ENCODE measurements at places on chromosomes 6 and 20.

DNA sequence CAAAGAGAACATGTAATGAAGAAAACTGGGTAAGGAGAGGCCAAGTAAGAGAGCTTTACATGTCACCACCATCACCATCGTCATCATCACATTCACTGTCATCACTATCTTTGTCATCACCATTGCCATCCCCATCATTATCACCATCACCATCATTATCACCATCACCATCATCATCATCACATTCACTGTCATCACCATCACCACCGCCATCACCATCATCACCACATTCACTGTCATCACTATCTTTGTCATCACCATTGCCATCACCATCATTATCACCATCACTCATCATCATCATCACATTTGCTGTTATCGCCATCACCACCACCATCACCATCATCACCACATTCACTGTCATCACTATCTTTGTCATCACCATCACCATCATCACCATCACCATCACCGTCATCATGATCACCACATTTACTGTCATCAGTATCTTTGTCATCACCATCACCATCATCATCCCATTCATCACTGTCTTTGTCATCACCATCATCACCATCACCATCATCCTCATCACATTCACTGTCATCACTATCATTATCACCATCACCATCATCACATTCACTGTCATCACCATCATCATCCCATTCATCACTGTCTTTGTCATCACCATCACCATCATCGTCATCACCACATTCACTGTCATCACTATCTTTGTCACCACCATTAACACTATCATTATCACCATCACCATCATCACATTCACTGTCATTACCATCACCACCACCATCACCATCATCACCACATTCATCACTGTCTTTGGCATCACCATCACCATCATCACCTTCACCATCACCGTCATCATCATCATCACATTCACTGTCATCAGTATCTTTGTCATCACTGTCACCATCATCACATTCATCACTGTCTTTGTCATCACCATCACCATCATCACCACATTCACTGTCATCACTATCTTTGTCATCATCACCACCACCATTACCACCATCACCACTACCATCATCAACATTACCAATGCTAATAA, 172.3 kb downstream of the ERMARD start:
- no peak for DNase-seq

GRCh38 chr6:40606981-40607380, 19.8 kb upstream of the LRFN2 start:
- no peak for DNase-seq

DNA sequence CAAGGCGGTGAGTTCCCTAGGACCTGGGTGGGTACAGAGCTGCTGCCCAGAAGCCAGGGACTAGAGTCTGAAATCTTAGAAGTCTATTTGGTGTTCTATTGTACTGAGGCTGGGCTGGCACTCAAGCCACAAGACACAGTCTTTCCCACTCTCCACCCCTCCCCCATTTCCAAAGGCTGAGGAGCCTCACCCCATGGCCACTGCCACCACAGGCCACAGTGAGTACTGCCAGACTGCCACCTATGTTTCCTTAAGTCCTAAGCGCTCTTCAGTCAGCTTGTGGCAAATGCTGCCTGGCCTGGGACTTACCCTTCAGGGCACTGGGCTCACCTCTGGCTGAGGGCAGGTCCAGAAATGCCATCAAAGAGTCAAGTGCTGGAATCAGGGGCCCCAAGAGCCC, 469.3 kb downstream of the HAO1 start:
- no peak for DNase-seq

DNA sequence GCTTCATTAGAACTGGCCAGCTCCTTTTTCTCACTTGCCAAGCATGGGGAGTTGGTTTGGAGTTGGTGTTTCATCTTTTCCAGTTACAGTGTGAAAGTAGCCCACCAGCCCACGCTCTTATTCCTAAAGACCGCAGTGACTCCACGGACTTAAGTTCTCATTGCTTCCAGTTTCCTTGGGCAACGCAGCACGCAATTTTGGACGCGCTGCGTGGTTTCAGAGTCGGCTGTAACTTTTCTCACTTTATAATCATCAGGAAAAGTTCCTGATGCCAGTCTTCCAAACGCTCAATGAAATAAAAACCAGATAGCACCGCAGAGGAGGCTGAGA, 381 bp upstream of the PEX7 start:
- DNase-seq, result no peak

GRCh38 chr6:27836141-27836782, 75.9 kb downstream of the OR2B2 start:
- DNase-seq, result no peak
